Progenitor cell of endocrine pancreas (in vitro differentiated cells): ENCODE measurements at places on chromosomes 11 and 22. TPM values are rescaled to one million over a fixed set of nuclear protein-coding genes. Genes with fewer than 3 reads are reported as not detected.

The NFAM1 gene
- total RNA-seq = 0.31 and 0.69 TPM in 2 replicates

GRCh38 chr11:36237391-36237790 lies 51.8 kb downstream of the COMMD9 start:
- no peak overlapping the region for H3K27ac ChIP-seq
- H3K4me3 ChIP-seq = no peak overlapping the region
- DNase-seq = no peak
- no peaks in the 10 kb centered on the region for H3K27me3 ChIP-seq

DNA sequence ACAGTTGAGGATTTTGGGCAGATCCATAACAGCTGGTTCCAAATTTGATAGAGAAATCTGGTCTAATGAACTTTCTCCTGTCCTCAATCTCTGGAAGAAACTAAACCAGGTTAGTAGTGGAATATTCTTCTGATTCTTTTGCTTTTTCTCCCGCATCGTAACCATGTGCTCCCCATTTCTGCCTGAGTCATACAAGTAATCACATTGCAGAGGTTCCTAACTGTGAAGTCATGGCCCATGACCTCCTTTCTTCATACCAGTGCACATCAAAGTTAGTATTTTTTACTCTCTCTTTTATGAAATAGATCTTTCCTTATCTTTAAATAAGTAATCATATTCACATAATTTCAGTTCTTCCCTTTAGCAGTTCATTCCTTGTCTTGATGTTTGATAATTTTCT lies 249.0 kb downstream of the DYNC2H1 start:
- H3K36me3 ChIP-seq = peaks cover 3% of the 10 kb centered on the region
- H3K4me1 ChIP-seq = no peaks in the 10 kb centered on the region
- H3K27me3 ChIP-seq = no peaks in the 10 kb centered on the region
- H3K4me3 ChIP-seq = no peak overlapping the region

The MS4A4A gene
- 0.33 TPM in 1 of 2 replicates, not detected in the other for total RNA-seq

- no peaks in the 10 kb centered on the region for H3K27me3 ChIP-seq
- no peak for DNase-seq
- H3K27ac ChIP-seq = no peak overlapping the region
- no peaks in the 10 kb centered on the region for H3K36me3 ChIP-seq
These were observed 503.4 kb downstream of the DLG2 start for GRCh38 chr11:85123752-85124231.

The CCDC15 gene
- total RNA-seq = 3.8 and 4.0 TPM in 2 replicates

DNA sequence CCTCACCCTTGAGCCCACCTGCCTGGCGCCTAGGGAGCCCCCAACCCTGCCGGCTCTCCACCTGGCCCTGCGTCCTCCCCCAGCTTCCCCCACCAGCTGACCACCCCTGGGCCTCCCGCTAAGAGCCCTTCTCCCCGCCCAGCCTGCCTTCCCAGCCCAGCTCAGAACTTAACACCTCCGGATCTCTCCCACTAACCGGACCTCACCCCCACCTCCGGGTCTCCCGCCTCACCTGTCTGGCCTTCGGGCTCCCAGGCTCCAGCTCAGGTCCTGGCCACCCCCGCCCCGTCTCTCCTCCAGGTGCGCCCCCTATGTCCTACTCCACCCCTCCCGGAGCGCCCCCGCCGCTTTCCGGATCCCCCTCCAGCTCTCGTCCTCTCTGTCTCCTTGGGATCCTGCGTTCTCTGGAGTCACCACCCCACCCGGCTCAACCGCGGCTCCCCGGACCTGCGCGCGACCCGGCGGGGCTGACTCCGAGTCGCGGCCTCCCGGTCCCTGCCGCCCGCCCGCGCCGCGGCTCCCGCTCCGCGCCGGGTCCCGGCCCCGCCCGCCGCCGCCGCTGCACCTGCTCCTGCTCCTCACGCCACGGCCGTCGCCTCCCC lies at the start of gene KCNJ11:
TSS of gene KCNJ11 (minus strand) at position 51 of the 602 bp plus-strand sequence. CDS start 568 bp downstream, outside the sequence.
- H3K4me1 ChIP-seq = no peaks in the 10 kb centered on the region
- peaks cover 20% of the 10 kb centered on the region for H3K27me3 ChIP-seq
- H3K27ac ChIP-seq = peak within 1 kb of the TSS; percentile 33
- peak within 1 kb of the TSS; percentile 75 for H3K4me3 ChIP-seq
- H3K36me3 ChIP-seq = peaks cover 3% of the 10 kb centered on the region
- peak; percentile 23 for DNase-seq

The DERL3 gene
- total RNA-seq = 1.5 and 2.8 TPM in 2 replicates

The OR2AT4 gene
- total RNA-seq = not detected in 2 replicates

- H3K27me3 ChIP-seq = peaks cover 9% of the 10 kb centered on the region
- H3K27ac ChIP-seq = peak overlapping the region; percentile 96
- peaks cover 48% of the 10 kb centered on the region for H3K4me1 ChIP-seq
These were observed 36.4 kb upstream of the TREH start for GRCh38 chr11:118715837-118716260.

- no peak overlapping the region for H3K27ac ChIP-seq
- no peaks in the 10 kb centered on the region for H3K27me3 ChIP-seq
- peaks cover 14% of the 10 kb centered on the region for H3K36me3 ChIP-seq
- DNase-seq = no peak
- no peak overlapping the region for H3K4me3 ChIP-seq
These were observed 33.0 kb downstream of the CHID1 start for GRCh38 chr11:877565-877964.

GRCh38 chr11:107707807-107708206 lies 4.0 kb downstream of the SLN start:
- DNase-seq = no peak
- no peak overlapping the region for H3K27ac ChIP-seq
- H3K27me3 ChIP-seq = peaks cover 11% of the 10 kb centered on the region
- no peaks in the 10 kb centered on the region for H3K36me3 ChIP-seq
- H3K4me1 ChIP-seq = peaks cover 33% of the 10 kb centered on the region

The PLA2G6 gene
- 76.0 and 76.4 TPM in 2 replicates for total RNA-seq

- H3K27me3 ChIP-seq = peaks cover 48% of the 10 kb centered on the region
- peaks cover 5% of the 10 kb centered on the region for H3K4me1 ChIP-seq
- no peaks in the 10 kb centered on the region for H3K36me3 ChIP-seq
- H3K4me3 ChIP-seq = no peak overlapping the region
- no peak overlapping the region for H3K27ac ChIP-seq
These were observed 4.5 kb upstream of the TIMP3 start for GRCh38 chr22:32796865-32797573.

DNA sequence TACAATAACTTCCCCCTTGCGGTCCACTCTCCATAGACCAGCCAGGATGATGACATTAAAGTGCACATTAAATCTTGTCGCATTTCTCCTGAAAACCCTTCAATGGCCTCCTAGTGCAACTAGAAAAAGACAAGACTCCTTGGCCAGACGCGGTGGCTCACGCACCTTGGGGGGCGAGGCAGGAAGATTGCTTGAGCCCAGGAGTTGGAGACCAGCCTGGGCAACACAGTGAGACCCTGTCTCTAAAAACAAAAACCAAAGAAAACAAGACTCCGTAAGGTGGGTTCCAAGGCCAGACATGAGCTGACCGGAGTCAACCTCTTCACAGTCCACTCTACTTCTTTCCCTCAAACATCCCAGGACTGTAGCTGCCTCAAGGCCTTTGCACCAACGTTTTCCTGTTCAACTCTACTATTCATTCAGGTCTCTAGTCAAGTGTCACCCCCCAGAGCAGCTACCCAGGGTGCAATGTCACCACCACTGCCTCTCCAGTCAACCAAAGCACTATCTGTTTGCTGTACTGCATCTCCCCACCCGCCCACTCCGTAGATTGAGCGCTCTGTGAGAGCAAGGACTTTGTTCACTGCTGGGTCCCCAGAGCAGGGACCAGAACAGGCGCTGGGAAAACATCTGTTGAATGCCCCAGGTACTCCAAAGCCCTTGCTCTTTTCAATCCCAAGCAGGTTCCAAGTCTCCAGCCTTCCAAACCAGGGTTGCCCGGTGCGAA lies 739 bp downstream of the ZMAT5 start:
- peaks cover 21% of the 10 kb centered on the region for H3K4me1 ChIP-seq
- H3K4me3 ChIP-seq = peak overlapping the region; percentile 100
- H3K27me3 ChIP-seq = no peaks in the 10 kb centered on the region
- DNase-seq = peak; percentile 14
- peak overlapping the region; percentile 98 for H3K27ac ChIP-seq

DNA sequence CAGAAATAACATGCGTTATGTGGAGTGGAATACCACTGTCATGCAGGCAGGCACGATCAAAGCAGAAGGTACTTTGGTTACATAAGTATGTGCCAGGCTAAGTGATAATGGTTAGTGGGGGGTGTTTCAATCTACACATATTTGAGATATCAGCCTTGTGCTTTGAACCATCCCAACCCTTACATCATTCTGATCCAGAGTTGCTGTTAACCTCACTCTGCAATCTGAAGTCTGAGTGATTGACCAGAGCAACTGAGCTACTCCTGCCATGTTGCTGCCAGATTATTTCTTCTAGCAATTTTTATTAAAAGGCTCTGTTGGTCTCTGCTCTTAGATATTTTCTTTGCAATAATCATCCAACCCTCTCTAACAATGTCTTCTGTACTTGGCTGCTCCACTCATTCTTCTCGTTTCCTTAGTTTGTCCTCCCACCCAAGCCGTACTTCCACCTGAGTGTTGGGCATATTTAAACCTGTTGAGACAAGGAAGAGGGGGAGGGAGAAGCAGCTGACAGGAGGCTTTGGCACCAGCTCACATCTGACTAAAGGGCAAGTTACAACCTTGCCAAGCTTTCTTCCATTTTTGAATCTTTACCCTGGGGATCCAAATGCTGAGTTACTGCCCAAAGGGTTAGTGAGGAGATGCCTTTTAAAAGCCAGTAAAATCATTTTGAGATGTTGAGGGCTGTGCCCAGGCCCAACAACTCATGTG lies 114.1 kb upstream of the SESN3 start:
- peaks cover 1% of the 10 kb centered on the region for H3K4me1 ChIP-seq
- DNase-seq = no peak
- no peak overlapping the region for H3K4me3 ChIP-seq
- H3K36me3 ChIP-seq = peaks cover 1% of the 10 kb centered on the region

The KDM4D gene
- total RNA-seq = 1.2 and 1.4 TPM in 2 replicates

DNA sequence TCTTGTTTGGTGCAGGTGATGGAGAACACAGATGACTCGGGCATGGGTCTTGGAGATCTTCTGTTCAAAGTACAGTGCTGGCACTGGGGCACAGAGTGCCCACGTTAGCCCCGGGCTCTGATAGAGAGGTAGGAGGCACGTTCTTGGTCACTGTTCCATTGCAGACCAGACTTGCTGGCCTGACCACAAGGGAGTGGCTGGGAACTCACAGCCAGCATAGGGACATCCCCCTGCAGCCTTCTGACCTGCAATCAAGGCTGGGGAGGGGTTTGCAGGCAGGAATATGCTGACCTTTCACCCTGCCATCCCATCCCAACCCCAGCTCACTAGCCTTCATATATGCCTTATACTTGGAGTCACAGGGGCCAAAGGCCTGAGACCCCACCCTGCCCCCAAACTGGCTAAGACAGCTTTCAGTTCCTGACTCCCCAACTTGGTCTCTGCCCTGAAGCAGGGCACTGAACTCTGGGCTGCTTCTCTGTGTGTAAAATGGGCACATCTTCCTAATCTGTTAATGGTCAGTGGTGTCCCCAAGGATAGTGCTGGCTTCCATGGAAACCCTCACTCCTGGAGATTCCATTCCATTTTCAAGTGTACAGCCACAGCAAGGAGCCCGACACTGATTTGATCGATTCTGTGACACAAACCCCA lies 4.6 kb downstream of the MRPL49 start:
- no peak for DNase-seq
- H3K27me3 ChIP-seq = no peaks in the 10 kb centered on the region
- no peak overlapping the region for H3K4me3 ChIP-seq
- peaks cover 6% of the 10 kb centered on the region for H3K4me1 ChIP-seq

The RBMXL2 gene
- total RNA-seq = 0.14 TPM in 1 of 2 replicates, not detected in the other

DNA sequence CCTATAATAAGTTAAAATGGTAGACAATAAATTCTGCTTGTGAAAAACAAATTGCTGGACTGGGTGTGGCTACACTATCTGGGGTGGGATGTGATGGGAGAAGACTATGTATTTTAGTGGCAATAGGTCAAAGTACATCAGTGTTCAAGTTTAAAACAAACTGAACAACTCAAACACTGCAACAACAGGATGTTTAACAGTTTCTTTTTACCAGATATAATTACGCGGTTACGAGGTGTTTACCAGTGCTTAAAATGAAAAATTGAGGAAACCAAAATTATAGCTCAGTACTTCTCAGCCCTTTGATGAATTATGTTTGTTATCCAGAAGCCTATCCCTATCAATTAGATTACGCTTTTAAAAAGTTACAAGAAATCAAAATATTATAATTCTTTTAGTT lies 3.2 kb downstream of the PRDM10 start:
- no peak overlapping the region for H3K27ac ChIP-seq
- peaks cover 33% of the 10 kb centered on the region for H3K4me1 ChIP-seq
- DNase-seq = no peak
- H3K27me3 ChIP-seq = no peaks in the 10 kb centered on the region
- peaks cover 15% of the 10 kb centered on the region for H3K36me3 ChIP-seq

DNA sequence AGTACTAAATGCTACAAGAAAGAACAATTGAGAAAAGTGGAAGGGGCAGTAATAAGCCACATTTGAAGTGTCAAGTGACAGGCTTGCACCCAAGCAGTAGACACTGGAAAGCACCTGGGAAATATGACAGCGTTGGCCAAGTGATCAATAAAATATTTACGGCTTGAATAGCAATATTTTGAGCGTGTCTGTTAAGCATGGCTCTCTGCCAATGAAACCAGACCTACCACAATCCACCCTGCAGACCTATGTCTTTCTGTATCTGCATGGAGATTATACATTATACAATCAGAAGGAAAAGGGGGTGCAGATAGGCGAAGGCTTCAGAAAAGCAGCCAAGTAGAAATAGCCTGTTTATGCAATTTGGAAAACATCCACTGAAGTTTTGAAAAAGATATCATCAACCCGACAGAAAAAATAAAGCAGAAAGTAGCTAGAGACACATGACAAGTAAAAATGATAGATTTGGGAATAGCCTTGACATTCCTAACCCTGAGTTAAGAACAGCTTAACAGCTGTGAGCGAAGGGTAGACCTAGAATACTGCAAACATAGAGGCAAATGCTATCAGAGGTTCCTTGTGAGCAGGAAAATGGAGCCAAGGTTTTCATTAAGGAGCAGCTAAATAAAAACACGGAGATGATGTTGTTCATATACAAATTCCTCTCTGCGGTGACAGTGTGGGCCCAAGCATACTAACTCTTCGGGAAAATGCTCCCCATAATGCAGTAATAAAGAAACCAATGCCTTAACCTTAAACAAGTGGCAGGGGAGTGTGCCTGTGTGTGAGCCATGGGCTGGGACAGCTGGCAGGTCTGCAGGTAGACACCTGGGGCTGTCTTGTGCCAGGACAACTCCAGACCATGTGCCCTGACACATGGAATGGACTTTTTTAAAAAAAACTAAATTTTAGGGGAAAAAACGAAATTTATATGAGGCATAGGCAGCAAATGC lies 71.3 kb downstream of the ETS1 start:
- no peak overlapping the region for H3K4me3 ChIP-seq
- peaks cover 70% of the 10 kb centered on the region for H3K27me3 ChIP-seq
- H3K4me1 ChIP-seq = peaks cover 17% of the 10 kb centered on the region
- no peak overlapping the region for H3K27ac ChIP-seq

- no peak for DNase-seq
- no peaks in the 10 kb centered on the region for H3K27me3 ChIP-seq
- no peak overlapping the region for H3K4me3 ChIP-seq
- no peak overlapping the region for H3K27ac ChIP-seq
- H3K36me3 ChIP-seq = no peaks in the 10 kb centered on the region
These were observed 71.3 kb downstream of the TSPAN18 start for GRCh38 chr11:44797886-44798606.
